ENCODE measurements at places on chromosomes 1 and 21.

- no peak for DNase-seq
Observed at GRCh38 chr21:33290441-33290840, 24.3 kb downstream of the IL10RB start.

GRCh38 chr1:233919786-233920185, 15.3 kb downstream of the SLC35F3 start:
- DNase-seq = no peak

DNA sequence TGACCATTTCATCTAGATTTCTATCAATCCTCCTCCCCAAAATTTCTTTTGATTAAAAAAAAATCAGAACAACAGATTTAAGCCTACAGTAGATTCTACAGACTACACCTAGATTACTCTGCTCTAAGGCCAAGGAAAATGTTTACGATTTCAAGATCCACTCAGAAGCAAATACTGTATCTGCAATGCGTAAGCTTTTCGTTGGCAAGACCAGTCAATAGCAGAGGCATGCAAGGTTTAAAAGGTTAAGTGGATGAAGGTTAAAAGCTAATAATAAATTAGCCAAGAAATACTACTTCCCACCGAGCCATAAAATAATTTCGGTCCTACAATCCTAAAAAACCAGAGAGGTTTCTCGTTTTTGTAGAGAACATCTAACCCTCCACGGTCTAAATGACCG, 1.3 kb downstream of the CLSTN1 start:
- no peak for DNase-seq

- DNase-seq = no peak
Observed at GRCh38 chr1:234018816-234019215, 114.3 kb downstream of the SLC35F3 start.

DNA sequence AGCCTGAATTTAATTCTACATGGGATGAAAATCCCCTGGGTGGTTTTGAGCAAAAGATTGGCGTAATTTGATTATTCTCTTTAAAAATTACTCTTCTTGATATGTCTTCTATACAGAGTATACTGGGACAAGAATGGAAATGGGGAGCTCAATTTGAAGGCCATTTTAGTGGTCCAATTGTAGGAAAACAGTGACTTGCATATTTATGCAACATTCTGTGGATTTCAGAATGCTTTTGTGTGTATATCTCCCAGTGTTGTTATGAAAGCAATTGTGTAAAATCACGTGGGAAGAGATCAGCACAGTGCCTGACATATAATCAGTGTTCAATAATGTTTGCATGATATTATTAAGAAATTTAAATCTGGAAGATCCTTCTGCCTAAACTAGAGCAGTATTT, 575.9 kb upstream of the PBX1 start:
- DNase-seq = no peak

GRCh38 chr21:16870103-16870502, 642.7 kb upstream of the CXADR start:
- peak; percentile 5 for DNase-seq

GRCh38 chr1:12185918-12186678, 19.3 kb downstream of the TNFRSF1B start:
- no peak for DNase-seq

DNA sequence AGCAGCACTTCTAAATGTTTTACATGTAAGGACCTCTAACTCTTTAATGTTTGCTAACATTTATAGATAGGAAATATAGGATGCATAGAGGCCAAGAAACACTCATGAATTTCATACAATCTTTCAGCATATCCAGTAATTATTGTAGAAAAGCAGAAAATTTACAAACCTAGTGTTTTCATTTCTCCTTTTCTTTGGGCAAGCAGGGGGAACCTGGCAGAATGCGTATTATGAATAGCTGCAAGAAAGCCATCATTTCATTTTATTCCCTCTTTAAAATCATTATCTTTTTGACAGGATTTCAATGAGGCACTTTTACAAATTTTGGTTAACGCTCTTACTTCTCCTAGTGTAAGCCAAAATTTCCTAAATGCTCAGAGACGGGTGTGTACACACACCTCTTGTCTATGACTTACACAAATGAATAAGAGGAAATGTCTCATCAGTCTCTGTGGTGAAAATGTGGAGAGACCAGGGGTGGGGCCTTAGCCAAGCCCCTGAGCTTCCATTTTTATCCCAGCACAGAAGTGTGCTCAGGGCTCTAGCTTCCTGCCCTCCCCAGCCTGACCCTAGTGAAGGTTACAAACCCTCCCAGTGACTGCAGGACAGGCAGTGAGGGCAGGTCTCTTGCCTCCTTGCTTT, 91.6 kb downstream of the LRRC8C start:
- DNase-seq = no peak

DNA sequence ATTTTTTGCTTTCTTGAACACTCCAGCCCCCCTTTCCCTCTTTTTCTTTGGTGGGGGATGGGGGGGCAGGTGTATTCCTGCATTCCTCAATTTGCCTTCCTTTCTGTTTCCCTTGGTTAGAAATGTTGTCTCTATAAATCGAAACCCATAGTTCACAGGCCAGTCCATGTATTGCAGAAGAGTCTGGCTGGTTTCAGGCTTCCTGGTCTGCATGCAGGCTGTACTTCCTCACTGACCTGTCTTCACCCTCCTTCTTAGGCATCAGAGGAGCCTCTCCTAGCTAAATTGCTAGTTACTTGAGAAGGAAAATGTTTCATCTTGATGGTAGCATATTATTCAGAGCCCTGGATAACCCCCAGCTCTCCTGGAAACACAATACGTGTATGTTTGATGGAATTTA, 140.0 kb downstream of the SPATA46 start:
- no peak for DNase-seq

DNA sequence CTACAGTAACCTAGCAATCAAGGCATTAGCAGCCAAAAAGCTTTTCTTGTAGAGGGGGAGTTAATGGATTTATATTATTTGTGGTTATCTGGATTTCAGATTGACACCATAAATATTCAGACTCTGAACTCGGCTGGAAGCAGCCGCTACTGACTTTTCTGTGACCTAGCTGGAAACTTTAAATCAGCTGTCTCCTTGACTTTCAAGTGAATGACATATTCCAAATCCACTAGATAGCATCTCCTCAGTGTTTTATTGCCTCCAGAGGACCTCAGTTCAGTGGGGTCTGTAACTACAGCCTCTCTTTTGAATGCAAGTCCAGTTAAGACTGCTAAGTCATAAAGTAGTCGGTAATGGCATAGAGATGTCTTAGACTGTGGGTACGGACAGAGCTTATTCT, 448.5 kb downstream of the NUF2 start:
- no peak for DNase-seq

- no peak for DNase-seq
Observed at GRCh38 chr21:41185802-41186201, 17.8 kb downstream of the BACE2 start.

GRCh38 chr1:235072096-235072495, 56.5 kb downstream of the TOMM20 start:
- no peak for DNase-seq

DNA sequence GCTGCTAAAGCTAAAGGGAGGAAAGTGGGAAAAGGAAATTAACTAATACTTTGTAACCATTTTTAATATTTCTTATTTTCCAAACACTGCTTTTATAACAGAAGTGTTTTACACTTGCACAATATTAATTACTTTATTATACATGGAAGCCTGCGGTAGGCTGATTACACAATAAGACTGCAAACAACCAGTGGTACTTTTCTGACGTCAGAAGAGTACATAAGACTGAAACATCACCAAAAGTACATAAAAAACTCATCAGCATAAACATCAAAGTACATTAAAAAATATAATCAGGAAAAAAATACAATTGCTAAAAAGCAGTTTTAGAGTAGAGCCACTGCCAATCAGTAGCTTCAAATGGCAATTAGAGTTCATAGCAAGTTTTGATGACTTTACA, 4.6 kb downstream of the ZNF281 start:
- DNase-seq = no peak

- no peak for DNase-seq
Observed at GRCh38 chr1:40929155-40929554, 50.3 kb upstream of the CTPS1 start.

DNA sequence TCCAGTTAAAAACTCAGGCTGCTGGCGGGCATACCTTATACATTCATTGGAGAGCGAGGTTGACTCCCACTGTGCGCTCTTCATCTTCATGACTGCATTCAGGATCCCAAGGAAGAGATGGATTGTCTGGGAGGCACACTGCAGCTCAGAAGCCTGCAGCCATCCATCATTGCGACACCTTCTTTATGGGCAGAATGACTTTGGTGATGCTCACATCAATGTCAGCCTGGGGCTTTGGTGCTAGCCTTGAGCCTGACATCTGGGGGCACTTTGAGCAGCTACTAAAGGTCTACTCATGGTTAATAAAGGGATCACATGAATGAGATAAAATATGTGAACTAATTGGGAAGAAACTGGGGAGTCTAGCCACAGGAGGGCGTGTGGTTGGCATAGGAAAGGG, 229.3 kb downstream of the PRDM2 start:
- DNase-seq = no peak

- DNase-seq = no peak
Observed at GRCh38 chr1:54975356-54976108, 4.9 kb upstream of the TMEM61 start.

- DNase-seq = no peak
Observed at GRCh38 chr1:7405844-7406500, 365.1 kb upstream of the VAMP3 start.

DNA sequence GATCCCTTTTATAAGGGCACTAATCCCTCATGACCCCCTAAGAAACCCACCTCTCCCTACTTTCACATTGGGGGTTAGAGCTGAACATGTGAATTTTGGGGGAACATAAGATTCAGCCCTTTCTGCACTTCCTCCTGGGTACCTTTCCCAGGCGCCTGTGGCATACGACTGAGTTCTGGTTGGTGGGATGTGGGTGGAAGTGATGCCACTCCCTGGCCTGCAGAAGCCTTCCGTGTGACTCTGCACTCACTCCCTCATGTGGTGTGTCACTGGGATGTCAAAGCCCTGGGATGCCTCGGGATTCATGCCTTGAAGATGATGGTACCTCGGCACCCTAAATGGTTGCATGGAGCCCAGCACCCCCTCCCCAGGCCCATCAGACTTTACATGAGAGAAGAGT, 28.3 kb upstream of the VASH2 start:
- no peak for DNase-seq

DNA sequence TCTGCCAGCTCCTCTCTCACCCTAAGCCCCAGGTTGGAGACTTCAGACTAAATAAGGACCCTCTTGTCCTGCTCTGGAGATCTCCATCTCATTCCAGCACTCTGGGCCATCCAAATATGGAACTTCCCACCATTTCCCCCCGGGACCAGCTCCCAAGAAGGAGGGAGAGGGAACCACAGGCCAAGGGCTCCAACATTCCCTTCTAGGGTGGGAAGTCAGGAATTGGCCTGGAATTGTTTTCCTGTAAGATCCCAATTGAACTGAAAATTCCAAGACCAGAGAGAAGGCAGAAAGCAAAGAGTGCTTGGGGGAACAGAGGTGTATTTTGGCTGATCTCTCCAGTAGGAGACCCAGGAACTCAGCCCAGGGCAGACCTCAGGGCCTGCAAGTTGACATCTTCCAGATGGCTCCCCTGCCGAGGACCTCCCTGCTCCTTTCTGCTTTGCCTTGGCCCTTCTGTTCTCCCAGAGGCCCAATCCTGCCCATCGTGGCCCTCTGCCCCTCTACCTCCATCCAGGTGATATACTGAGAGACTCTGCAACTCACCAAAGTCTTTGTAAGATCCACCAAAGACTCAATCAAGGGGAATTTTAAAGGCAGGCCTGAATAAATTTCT, 14.9 kb downstream of the CSRP1 start:
- DNase-seq = peak; percentile 89

- no peak for DNase-seq
Observed at GRCh38 chr1:66415281-66415680, 118.7 kb upstream of the SGIP1 start.

DNA sequence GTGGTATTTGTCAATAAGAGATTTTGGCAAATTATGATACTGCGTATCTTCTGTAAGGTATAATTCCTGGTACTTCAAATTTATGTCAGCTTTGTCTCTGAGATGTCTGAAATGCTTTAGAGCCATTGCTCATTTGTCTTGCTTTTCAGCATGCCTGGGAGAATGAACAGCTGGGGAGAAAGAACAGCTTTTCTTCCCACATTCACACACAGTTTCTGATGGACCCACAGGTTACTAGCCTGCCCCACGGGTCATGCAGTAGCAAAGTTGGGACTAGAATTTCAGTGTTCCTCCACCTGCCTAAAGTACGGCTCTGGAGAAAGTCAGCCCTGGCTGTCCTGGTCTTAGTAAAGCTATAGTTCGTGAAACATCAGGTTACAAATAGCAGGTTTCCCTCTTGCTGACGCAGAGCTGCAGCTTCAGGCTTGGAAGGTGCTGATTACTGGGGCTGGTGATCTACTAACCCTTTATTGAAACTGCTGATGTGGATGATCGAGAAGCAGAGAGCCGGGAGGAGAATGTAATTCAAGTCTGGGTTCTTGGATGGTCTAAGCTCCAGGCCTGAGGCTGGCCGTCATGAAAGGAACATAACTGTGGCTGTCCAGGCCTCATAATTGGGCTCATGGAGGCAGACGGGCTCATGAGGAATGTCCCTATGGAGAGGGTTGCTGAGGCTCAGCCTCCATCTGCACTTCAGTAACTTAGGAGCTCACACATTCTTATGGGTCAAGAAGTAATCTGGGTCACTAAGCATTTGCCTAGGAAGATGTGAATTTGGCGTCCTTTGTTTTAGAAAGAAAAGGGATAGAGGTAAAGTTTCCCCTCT, 12.4 kb downstream of the GALNT2 start:
- no peak for DNase-seq

- peak; percentile 83 for DNase-seq
Observed at GRCh38 chr21:40732253-40733023, 114.5 kb downstream of the DSCAM start.

- no peak for DNase-seq
Observed at GRCh38 chr21:38249256-38249655, 7.5 kb upstream of the KCNJ15 start.

DNA sequence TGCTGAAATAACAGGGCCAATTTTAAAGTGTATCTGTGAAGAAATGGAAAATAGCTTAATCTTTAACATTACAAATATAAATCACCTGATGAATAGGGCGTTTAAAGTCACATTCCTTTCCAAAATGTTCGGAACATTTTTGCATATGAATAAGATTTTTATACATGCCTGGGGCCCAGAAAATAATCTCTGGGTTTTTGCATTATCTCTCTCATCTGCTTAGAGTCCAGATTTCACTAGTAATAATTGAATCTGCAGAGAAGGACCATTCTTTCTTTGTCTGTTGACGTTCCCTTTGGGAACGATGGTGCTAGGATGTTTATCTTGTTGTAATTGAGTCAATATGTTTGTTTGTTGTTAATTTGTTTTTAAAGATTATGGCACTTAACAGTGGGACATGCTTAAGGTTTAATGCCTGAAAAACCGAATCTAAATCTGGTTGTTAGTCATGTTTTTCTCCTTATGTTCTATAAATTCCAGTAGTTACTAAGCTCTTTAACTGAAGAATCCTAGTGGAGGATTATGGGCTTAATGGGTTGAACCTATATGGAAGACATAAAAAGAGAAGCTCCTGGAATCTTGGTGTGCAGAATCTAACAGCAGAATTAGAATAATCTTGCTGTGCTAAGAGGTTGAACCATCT, 140.6 kb downstream of the VPS13D start:
- no peak for DNase-seq

- no peak for DNase-seq
Observed at GRCh38 chr1:48019714-48020315, 22.6 kb upstream of the TRABD2B start.
